ENCODE measurements at places on chromosomes 3 and 15.

- DNase-seq = no peak
Measured at GRCh38 chr15:32828507-32829186, 110.8 kb downstream of the GREM1 start.

DNA sequence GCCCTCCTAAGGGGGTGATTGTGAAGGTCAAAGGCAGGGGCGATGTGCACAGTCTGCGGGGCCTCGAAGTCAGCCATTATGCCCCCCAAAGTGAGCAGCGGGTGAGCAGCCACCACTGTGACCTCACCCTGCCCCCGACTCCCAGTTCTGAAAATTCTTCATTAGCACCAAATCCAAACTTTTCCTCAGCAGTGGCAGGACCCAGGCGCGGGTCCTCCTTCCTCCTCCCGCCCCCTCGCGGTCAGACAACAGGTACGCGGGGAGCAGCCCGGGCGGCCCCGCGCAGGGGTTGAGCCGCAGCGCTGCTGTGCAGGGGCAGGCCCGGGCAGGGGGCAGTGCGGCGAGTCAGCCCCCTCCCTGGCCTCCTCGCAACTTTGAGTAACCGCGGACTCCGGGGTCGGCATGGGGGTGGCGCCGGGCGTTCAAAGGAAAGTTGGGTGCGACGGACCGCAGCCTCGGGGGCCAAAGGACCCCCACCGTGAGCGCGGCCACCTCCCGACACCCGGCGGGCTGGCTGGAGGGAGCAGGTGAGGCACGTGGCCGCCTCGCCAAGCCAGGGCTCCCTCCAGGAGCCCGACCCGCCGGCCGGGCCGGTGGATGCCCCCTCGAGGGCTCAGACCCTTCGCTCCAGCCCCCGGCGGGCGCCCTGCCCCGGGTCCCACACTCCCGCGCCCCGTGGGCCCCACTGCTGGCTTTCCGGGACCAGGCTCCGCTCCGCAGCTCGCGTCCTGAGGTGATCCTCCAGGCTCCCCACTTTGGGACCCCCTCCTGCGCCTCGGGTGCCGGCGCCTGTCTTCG, 49.4 kb upstream of the CCDC174 start:
- DNase-seq = no peak

- DNase-seq = no peak
Measured at GRCh38 chr3:182509844-182510460, 283.4 kb upstream of the ATP11B start.

DNA sequence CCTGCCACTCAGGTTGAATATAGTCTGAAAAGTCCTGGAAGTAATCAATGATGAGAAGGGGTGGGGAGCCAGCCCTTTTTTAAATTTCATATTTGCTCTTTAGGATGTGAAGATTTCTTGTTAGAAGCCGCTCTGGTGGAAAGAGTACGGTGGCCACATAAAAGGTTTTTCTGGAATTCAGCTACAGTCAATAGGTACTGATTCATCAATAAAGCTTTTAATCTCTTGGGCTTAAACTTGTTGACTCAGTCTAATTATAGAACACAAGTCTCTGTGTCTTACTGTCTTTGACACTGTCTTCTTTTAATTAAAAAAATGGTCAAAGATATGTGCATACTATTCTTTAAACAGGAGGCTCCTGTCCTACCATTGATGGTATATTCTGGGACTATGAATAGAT, 99.9 kb upstream of the TP63 start:
- DNase-seq = no peak

- no peak for DNase-seq
Measured at GRCh38 chr15:58805095-58805494, 34.0 kb downstream of the MINDY2 start.

GRCh38 chr15:100948430-100948762, 29.2 kb downstream of the LRRK1 start:
- no peak for DNase-seq

DNA sequence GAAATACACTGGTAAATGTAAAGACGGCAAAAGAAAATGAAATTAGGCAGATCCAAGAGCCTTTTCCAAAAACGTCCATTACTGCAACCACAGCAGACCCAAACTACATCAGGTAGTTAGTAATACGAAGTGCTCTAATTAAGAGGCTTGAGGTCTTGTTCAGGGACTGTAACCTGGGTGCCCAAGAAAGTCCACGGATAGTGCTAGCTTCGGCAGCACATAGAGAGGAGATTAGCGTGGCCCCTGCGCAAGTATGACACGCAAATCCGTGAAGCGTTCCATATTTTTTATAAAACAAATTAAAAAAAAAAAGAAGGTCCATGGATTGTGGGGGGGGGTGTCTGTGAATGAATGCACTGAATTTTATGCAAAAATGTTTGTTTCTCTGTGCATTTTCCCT, 1.4 kb downstream of the COPB2 start:
- no peak for DNase-seq

DNA sequence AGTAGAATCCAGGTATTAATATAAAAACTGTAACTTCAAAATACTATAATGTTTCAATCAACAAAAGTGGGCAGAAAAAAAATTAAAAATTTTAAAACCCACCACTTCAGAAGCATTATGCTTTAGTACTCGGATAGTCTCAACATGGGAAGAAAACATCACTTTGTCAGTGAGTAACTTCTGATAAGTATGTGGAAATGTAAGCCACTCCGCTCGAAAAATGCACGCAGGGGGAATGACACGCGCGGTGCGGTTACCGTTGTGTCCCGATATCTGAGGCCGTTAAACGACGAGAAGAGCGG, 656 bp downstream of the NGLY1 start:
- DNase-seq = no peak

GRCh38 chr3:45957586-45957985, 14.3 kb downstream of the CXCR6 start:
- DNase-seq = no peak

DNA sequence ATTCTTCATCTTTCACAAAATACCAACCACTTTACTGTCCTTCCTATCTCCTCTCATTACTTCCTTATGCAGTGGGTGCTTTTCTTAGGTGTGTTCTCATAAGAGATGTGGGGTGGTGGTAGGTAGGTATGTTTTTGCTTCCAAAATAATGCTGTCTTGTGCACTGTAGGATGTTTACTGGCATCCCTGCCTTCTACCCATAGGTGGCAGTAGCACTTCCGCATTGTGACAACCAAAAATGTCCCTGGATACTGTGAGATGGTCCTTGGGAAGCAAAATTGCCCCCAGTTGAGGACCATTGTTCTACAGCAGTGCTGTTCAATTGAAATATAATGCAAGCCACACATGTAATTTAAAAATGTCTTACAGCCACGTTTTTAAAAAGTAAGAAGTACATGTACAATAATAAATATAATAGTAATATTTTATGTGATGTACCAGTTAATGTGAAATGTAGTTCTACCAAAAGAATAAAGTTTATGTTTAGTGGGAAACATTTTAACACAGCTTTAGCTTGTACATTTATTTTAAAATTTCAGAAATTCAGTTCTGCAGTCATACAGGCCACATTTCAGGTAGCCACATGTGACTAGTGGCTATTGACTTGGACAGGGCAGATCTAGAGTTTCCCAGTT, 75.2 kb downstream of the NEO1 start:
- DNase-seq = peak; percentile 30

DNA sequence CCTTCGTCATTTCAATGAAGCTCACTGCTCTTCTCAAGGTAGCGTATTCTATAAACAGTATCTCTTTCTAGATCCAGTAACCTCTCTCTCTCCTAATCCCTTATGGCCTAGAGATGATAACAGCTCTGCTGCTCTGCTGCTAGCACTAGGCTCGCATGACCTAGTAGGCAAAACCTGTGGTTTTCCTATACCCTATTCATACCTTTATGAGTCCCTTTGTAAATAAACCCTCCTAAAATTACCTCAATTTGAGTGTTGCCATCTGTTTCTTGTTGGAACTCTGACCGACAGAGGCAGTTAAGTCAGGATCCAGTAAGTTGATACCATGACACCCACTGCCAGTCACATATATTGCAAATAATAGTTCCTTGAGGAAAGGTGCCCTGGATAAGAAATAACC, 7.3 kb downstream of the CCDC14 start:
- no peak for DNase-seq

- DNase-seq = no peak
Measured at GRCh38 chr3:194280777-194281176, 70.4 kb downstream of the CPN2 start.

DNA sequence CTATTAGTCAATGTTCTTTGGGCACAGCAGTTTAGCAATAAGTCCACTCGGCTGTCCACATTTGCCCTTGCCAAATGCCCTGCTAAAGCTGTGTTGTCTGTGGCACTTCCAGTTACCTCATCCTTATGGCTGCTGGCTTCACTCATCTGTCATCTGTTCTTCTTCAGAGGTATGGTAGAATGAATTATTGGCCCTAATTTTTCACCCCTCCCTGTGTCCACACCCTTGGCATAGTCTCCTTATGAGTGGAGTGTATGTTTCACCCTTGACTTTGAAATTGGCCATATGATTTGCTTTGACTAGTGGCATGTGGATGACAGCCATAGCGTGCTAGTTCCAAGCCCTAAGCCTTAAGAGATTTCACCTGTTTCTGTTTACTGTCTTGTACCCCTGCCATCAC, 72.1 kb upstream of the EPHB1 start:
- DNase-seq = no peak

Measured in SHP77 (cell line).